ENCODE measurements at places on chromosomes 11 and 22. TPM values are rescaled to one million over a fixed set of nuclear protein-coding genes. Genes with fewer than 3 reads are reported as not detected.

DNA sequence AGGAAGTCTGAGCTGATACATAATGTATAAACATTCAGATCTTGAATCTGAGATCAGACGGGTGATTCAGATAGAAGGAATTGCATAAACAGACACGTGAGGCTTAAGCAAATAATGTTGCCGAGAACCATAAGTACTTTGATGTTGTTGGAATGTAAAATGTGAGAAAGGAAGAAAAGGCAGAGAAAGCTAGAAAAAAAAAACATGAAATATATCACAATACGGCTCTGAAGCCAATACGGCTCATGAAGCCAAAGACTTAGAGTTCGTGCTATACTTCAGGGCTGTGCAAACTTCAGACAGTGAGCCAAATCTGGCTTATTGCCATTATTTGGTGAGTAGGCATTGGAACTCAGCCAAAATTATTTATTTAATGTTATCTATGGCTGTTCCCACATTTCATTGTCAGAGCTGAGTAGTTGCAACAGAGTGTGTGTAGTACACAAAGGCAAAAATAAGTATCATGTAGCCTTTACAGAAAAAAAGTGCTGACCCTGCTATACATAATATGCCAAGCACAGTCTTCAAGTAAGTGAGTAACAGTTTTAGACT is 673.3 kb downstream of the CNTN5 start:
- DNase-seq, result no peak

DNA sequence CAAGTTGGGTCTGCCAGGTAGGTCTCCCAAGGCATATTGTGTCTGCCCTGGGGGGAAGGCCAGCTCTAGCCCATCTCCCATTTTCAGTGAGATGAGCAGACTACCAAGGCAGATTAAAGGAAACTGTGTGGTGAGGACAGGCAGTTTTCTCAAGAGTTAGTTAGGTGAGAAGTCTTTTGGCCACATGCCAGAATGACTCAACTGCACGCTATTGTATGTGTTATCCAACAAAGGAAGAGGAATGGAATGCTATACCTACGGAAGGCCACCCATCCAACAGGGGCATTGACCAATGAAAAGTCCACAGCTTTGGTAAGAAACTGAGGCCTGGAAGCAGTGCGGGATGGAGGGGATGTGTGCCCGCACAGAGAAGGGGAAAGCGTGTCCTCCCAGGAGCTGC is 941.7 kb downstream of the NTM start:
- DNase-seq, result peak; percentile 89

- no peak for DNase-seq
These were observed 12.6 kb upstream of the GDPD5 start for GRCh38 chr11:75538150-75538942.

- no peak for DNase-seq
These were observed 80.0 kb downstream of the CD44 start for GRCh38 chr11:35218956-35219355.

DNA sequence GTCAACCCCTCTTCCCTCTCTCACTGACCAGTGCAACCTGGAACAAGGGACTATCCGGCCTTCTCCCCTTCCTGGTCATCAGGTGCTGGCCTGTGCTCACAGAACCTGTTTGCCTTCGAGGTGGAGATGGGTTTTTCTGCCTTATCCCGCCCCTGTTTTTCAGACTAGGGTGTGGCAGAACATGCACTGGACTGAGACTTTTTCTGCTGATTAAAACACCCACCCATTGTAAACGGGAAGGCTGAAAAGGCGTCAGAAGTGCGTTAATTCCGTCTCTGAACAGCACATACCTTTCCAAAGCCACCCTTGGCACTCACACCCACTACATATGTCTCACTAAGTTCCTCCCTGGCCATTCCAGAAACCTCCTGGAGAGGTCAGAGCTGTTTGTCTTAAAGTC is 4.4 kb upstream of the B3GNT6 start:
- DNase-seq, result no peak

DNA sequence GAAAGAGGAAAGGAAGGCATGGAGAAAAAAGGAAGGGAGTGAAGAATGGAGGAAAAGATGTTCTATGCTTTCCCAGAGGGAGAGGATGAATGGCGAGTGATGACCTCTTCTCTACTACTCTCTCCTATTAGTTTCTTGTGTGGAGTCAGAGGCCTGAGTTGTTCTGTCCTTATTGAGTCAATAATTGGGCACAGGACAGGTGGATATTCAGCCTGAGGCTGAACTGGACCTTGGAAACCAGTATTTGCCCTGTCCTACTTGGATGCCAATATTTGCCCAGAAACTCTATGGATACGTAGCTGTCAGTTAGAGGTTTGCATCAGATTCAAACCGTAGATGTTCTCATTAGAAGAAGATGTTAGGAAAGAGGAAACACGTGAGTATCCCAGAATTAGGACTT is 17.6 kb upstream of the SWAP70 start:
- DNase-seq, result no peak

DNA sequence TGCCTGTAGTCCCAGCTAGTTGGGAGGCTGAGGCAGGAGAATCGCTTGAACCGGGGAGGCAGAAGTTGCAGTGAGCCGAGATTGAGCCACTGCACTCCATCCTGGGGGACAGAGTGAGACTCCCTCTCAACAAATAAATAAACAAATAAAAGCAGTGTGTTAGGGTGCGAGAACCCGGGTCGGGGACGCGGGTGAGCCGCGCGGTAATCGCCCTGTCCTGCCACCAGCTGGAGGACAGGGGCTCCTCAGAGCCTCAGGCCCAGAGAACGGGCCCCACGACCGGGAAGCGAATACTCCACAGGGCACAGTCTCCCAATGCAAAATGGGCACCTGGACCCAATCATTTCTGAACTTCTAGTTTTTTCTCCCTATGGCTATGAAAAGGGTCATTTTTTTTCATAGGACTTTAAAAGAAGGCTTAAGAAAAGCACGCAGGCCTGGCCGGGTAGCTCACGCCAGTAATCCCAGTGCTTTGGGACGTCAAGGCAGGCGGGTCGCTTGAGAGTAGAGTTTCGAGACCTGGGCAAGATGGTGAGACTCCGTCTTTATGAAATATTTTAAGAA is 744 bp upstream of the MCM5 start:
- peak; percentile 17 for DNase-seq

The TLCD5 gene
- total RNA-seq, result 4.9 TPM

GRCh38 chr11:95123556-95123955 is 33.9 kb downstream of the ENDOD1 start:
- DNase-seq, result no peak

The SCGB1A1 gene
- total RNA-seq, result not detected

DNA sequence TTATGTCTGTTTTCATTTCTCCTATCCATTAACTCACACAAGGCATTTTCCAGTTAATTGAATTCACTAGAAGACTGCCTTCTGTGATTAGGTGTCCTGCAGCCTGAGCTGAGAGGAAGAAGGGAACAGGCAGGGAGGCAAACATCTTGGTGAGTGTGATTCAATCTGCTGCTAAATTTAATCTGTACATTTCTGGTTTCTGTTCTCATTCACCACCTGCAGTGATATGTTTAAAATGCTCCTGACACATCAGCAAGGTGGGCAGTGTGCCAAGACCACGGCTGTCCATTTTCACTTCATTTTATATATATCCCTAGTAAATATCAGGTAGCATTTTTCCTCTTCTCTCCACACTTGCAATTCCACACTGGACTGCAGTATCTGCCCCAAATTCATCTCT is 416.5 kb downstream of the TMEM135 start:
- no peak for DNase-seq

DNA sequence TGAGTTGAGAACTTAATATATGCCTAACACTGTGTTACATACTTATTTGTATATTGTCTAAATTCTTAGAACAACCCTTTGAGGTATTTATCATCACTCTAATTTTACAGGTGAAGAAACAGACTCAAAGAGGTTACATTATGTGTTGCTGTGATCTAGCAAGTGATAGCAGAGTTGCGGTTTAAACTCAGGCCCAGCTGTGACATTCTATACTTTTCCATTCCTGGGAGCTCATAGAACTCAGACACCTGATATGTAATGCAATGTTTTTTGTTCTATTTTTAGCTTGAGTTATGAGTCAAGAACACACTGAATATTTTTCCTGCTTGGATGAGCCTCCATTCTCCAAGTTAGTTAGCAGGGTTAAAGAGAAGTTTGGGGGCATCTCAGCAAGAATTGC is 449.7 kb upstream of the DDI1 start:
- peak; percentile 33 for DNase-seq

The A4GALT gene
- 3.9 TPM for total RNA-seq

The IFITM10 gene
- 4.3 TPM for total RNA-seq

GRCh38 chr11:4610258-4610935 is 2.4 kb upstream of the TRIM68 start:
- DNase-seq, result peak; percentile 47

The NEFH gene
- 0.20 TPM for total RNA-seq

The PEX26 gene
- 11.5 TPM for total RNA-seq

- no peak for DNase-seq
These were observed 5.6 kb downstream of the TSG101 start for GRCh38 chr11:18521122-18521521.

DNA sequence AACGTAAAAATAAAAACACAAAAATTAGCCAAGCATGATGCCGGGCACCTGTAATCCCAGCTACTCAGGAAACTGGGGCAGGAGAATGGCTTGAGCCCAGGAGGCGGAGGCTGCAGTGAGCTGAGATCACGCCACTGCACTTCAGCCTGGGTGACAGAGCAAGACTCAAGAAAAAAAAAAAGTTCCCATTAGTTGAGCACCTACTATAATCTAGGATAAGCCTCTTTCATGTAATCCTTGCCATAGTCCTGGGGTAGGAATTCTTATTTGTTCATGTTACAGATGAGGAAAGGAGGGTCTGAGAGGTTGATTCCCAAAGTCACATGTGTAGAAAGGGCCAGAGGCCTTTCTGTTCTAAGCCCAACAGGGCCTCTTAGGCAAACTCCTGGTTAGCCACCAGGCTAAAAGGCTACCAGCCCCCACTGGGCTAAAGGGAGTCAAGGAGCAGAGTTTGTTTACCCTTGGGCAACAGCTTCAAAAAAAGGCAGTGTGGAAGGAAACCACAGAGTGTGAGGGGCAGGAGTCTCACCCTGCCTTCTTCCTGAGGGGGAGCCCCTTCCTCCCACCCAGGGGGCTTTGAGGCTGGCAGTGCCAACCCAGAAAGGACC is 21.6 kb upstream of the CSNK1E start:
- DNase-seq, result peak; percentile 14

DNA sequence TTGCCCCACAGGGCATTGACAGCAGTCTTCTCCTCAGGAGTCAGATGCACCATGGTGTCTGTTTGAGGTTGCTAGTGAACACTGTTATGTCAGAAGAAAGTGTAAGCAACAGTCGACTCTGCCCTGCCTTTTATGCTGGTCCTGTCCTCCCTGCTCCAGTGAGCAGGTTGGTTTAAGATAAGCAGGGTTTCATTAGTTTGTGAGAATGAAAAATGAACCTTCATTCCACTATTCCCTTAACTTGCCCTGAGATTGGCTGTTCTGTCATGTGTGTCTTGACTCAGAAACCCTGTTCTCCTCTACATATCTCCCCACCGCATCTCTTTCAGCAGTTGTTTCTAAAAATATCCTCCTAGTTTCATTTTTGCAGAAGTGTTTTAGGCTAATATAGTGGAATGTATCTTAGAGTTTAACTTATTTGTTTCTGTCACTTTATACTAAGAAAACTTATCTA is at the start of gene HBD:
Gene HBD, minus strand, starts transcription at position 103 of the 454 bp plus-strand sequence. Its CDS starts 50 bp downstream, at position 53.
- peak; percentile 30 for DNase-seq

DNA sequence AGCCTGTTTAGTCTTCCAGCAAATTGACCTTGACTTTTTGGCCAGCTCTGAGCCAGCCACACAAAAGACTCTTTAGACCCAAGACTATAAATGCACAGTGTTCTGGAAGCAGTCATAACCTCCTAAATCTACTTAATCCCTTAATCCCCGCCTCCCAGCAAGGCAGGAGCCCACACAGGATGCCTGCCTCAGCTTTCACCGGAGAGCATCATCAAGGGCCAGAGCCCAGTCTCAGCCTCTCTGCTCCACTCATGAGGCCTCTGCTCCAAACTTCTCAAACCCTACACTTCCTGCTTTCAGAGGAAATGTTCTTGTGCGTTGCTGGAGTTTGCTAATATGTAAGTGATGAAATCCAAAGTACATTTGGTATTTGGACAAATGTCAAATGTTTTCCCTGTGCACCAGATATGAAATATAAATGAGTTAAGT is 57.9 kb upstream of the FSHB start:
- DNase-seq, result no peak

- DNase-seq, result no peak
These were observed 40.1 kb upstream of the TOLLIP start for GRCh38 chr11:1349327-1350041.

The LIF gene
- total RNA-seq, result 4.1 TPM

DNA sequence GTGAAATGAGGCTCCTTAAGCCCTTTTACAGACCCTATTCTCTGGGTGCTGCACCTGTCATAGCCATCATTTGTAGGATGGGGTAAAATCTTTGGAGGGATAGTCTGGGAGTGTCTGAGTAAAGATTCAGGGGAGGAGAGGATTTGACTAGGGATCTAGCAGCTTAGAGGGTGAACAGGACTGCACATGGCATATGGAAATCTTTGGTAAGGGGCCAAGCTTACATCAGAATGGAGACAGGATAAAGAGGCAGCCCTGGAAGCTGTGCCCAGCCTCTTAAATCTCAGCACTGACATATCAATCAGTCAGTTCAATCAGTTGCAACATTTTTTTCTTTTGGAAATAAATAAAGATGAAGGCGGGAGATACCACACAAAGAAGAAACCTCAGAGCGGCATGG is 301.8 kb upstream of the CADM1 start:
- DNase-seq, result no peak

The CBLIF gene
- total RNA-seq, result not detected

DNA sequence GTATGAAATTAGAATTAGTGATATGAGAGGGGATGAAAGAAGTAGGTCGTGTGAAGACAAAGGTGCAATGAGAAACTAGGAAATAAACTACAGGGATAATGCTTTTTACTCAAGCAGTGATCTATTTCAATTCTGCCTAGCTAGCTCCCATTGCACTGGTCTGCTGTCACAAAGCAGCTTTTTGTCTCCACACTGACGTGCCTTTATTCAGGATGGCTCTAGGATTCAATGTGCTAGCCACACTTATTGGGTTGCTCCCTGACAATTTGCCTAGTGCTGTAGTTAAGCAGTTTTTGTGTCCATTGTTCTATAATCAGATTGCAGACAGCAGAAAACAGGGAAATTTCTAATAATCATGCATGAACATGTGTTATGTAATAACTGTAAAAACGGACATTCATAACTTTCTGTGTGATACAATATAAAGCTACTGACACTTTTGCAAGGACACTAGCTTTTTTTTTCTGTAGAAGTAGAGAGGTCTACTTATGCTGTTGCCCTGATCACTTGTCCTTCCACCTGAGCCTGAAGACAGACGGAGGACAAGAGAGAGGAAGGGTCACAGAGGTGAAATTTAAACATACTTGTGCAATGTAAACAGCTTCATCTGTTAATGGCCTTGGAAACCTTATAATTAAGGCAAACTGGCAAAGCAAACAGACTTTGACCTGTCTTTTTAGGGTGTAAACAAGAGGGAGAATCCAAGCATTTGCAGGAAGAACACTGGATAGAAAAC is 269.6 kb downstream of the LRRC4C start:
- no peak for DNase-seq

The PIH1D2 gene
- 6.4 TPM for total RNA-seq

DNA sequence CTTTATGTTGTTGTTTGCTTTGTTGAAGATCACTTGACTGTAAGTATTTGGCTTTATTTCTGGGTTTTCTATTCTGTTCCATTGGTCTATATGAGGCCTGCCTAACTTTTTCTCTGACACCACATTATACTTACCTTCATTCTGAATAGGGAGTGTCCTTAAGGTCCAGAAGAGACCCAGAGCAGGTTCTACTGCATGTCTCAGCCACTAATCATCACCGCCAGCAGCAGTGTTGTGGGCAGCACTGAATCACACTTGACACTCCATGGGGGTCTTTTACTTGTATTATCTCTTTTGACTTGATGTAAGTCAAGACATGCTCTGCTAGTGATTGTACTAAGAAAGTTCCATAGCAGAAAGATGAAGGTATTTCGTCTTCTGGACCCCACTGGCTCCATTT is 274.9 kb downstream of the TENM4 start:
- no peak for DNase-seq
